T-helper 2 cell treated with Interferon-gamma antibody and Interleukin-4, amounts not matched to agents 5 μg/mL and 100 μg/mL, for 36 hours (primary cell): ENCODE measurements at places on chromosomes 1 and 21.

DNA sequence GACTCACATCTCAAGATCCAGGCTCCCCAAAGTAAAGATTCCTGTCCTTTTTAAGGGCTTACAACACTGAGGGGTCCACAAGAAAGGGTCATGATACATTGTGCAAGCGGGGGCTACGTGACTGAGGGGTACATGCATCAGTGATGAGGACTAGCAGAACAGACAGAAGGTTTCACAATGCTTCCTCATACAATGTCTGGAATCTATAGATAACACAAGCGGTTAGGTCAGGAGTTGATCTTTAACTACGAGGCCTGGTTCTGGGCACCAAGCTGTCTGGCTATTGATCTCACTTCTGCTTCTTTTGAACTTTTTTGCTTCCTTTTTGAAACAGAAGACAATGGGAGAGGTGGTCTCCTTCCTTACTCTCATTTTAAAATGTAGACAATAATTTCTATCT is 718.6 kb downstream of the AMY1C start:
- no peak for DNase-seq

GRCh38 chr1:96472471-96472870 is 249.1 kb upstream of the PTBP2 start:
- no peak for DNase-seq

- no peak for DNase-seq
Measured at GRCh38 chr1:157270705-157271274, 132.6 kb upstream of the ETV3 start.

- no peak for DNase-seq
Measured at GRCh38 chr1:236925386-236925785, 78.9 kb downstream of the MT1HL1 start.

DNA sequence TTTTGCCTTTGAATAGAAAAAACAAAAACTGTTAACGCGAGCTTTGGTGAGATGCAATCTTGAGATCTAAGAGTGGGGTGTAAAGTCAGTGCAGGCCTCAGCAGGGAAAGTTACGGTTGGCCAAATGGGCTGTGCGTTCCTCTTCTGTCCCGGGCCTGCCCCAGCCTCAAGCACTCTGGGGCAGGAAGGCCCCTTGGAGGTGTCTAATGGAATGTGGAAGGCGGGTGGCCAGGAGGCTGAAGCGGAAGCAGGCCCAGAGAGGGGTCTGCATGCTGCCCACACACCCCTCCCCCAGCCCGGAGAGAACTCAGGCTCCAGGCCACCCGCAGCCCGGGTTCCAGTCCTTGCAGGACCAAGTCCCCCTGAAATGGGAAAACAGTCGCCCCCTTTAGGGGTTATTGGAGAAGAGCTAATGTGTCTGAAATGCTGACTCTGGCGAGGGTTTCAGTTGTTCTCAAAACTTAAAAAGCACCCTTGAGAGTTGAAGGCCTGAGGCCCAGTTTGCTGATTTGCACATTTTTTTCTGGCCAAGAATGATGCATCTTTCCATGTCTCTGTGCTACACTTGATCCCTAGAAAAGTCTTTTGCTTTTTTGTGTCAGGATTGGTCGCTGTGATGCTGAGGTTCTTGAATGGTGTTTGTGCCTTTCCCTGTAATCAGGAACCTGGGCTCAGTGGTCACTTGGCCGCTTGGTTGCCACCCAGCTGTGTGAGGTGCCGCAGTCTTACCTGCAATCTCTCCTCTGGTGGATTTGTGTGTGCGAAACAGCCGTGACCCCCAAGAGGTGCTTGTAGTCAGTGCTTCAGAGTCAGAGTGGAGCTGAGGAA is 2.0 kb downstream of the COL18A1 start:
- DNase-seq = no peak

- DNase-seq = no peak
Measured at GRCh38 chr1:177798614-177799013, 171.2 kb downstream of the SEC16B start.

GRCh38 chr1:37557402-37557801 is 662 bp downstream of the DNALI1 start:
- DNase-seq = no peak

DNA sequence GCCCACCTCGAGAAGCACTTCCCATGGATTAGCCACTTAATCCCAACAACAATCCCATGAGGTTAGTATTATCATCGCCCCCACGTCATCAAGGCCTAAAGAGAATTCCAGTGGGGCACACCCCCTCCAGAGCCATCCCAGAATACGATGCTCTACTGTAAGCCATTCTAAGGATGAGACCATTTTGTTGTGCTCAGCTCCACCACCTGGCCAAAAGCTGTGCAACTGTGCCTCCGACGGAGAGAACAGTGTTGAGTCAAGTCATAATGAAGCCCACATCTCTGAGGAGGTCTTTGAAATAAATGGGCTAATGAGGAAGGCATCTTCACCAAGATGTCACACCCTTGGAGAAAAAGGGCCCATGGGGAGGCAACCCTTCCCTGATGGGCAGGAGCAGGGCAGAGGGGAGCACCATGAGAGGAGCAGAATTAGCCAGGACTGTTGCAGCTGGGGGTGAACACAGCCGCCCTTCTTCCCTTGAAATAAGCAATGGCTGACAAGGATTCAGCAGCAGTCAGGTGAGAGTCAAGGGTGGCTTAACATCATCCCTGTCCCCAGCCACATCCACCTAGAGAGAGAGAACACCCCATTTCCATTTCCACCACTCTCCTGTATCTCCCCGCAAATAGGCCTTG is 14.6 kb downstream of the SYF2 start:
- DNase-seq = no peak

DNA sequence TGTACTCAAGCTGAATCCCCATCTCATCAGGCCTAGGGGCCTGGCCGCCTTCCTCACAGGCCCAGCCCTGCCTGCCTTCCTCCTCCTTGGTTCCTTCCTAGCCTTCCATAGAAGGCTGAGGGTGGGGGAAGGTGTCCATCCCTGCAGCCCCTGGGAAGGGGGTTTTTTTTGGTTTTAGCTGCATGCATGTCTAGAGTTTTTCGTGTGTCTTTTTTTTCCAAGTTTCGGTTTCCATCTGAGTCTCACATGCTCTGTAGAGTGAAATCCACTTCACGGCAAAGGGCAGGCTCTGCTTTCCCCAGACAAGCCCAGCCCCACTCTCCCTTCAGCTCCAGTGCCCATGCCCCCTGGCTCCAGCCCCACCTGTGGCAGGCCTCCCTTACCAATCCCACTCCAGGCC is 32.1 kb downstream of the GRHL3 start:
- peak; percentile 42 for DNase-seq

- no peak for DNase-seq
Measured at GRCh38 chr1:243837907-243838535, 12.0 kb downstream of the AKT3 start.

- DNase-seq = no peak
Measured at GRCh38 chr1:101407505-101408211, 170.8 kb downstream of the S1PR1 start.

DNA sequence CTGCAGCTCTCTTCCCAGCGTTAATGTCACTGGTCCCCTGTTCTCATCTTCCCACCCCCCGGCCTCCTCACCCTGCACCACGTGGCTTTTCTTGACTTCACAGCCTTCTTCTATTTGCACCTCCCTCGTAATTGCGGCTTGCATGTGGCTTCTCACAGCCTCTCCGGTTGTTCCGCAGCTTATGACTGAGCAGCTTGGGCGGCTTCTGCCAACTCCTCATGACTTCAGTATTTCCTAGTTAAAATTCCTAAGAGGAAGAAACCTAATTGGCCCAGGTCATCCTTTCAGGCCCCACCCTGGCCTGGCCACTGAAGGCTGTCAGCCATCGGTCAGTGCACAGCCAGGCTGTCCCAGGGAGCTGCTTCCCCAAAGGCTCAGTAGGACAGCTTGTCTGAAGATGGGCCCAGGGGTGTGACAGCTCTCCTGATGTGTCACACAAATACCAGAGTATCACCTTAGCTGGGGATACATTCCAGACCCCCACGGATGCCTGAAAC is 8.6 kb upstream of the RERE start:
- no peak for DNase-seq

- DNase-seq = no peak
Measured at GRCh38 chr1:209937996-209938959, at the start of gene SYT14. TSS of gene SYT14 (plus strand) at chr1:209938217. CDS start at chr1:209938265, 48 bp downstream.

GRCh38 chr1:234140388-234140787 is 232.9 kb upstream of the COA6 start:
- DNase-seq = no peak

DNA sequence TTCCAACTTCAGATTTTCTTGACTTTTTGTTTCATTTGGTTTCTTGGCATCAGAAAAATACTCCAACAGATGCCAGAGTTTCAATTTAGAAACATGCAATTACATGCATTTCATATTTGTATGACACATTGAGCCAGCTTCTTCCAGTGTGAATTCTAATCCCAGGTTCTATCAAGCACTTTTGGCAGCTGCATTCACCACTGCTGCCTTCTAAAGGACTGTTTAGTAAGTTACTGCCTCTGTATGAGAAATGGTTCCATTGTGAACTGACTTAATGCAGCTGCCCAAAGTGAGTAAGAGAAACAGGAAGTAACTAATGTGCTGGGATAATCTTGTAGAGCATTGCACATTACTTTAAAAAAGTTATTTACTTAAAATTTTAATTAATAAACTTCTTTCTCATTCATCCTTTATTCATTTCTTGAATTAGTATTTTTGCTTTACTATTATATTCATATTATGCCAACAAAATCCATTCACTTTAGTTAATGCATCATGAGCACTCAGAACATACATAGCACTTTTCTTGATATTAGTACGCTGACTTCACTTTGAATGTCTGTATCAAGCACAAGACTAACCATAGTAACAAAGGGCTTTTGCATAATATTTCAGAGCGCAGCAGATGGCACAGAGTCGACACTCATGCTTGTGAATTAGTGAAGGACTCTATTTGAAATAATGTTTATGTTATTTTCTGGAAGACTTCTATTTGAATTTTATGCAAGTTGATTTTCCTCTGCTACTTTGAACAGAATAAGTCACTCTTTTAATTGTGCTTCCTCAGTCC is 9.8 kb downstream of the RGS18 start:
- DNase-seq = no peak

- DNase-seq = no peak
Measured at GRCh38 chr1:35369922-35370671, 101.6 kb downstream of the ZMYM4 start.

- DNase-seq = no peak
Measured at GRCh38 chr21:44700101-44701022, 3.4 kb downstream of the KRTAP10-12 start.

DNA sequence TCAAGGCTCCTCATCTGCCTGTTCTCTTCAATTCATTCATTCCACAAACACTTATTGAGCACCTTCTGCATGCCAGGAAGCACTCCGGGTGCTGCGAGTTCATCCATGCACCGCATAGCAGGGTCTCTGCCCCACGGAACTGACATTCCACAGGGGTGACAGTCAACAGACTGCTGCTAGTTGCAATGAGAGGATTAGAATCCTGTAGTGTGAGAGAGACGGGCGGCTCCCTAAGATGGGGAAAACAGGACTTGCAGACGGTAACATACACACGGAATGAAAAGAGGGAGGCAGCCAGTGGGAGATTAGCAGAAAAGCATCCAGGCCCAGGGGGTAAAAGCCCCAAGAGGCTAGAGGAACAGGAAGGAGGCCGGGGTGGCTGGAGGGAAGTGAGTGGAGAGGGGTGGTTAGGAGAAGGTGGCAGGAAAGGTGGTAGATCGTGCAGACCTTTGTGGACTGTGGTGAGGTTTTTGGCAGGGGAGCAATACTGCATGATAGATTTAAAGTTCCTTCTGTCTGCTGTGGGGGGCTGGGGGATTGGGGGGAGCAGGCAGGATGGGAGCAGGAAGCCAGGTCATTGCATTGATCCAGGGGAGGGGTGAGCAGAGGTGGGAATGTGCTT is 6.6 kb downstream of the TNFRSF8 start:
- no peak for DNase-seq

DNA sequence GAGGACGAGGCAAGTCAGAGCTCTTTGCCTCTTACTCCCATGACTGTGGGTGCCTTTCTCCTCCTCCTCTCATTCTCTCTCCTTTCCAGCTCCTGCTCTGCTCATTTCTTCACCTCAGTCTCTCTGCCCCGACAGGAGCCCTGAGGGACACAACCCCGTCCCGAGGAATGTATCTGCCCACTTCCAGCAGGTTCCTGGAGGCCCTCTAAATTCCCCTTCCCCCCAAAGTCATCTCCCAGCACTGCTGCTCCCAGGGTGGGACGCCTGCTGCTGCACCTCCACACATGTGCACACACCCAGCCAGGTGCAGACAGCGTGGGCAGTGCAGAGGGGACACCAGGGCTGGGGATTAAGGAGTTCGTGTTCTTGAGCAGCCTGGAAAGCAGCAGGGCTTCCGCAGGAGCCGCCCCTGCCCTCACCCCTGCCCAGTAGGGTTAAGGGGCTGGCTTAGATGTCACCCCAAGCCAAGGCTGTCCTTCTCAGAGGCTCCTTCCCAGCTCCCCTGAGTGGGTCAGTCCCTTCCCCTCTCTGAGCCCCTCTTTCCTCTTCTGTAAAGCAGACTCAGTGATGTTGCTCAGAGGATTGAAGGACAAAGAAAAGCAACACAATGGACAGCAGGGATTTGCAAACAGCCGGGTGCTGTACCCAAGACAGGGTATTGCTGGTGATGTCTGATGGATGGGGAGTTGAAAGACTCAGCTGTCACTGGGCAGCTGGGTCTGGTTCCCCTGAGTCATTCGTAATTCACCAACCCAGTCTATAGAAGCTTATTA is 346.0 kb downstream of the MATN1 start:
- no peak for DNase-seq

DNA sequence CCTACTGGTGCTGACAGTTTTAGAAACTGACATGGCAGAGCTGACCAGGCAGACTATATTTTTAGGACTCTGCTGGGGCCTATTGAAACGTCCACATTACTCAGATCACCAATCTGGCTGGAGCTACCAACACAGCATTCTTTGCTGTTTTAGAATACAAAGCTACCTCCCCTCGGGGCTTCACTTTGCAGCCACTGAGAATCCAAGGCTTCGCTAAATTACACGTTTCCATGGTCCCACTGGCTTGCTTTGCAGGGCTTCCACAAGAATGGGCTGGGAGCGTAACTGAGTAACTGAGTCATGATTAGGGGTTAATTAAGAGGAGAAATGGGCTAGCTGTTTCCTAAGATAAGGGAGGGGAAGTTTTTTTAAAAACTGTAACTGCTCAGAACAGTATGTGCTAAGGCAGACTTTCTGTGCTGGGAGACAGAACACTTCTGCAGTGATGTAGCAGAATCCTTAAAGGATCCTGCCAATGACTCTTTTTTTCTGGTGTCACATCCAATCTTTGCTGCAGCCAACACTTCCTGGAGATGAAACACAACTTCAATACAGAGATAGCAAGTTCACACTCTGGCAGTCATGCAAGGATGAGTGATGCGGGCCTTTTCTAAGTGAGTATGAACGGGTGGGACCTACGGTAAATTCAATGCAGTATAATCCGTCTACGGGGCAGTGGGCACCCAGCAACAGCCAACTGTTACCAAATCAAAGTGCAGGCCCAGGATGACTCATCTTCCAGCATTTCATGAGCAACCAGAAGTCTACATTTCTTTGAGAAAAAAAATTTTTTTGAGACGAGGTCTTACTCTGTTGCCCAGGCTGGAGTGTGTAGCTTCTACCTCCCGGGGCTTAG is 21.5 kb downstream of the NDUFS5 start:
- no peak for DNase-seq

- no peak for DNase-seq
Measured at GRCh38 chr21:34984356-34985058, 64.6 kb downstream of the RUNX1 start.
